Subcutaneous preadipocyte (primary cell): ENCODE measurements at places on chromosomes 1 and 21. TPM values are rescaled to one million over a fixed set of nuclear protein-coding genes. Genes with fewer than 3 reads are reported as not detected.

RNU1-1 gene
- total RNA-seq: under 0.01 TPM in 2 replicates

CD1E gene
- total RNA-seq: not detected in 2 replicates

SPRR2G gene
- total RNA-seq: not detected in 2 replicates

TTC22 gene
- not detected in 2 replicates for total RNA-seq

PTCH2 gene
- 0.20 and 0.37 TPM in 2 replicates for total RNA-seq

LRRC8D gene
- total RNA-seq: 13.2 and 23.5 TPM in 2 replicates

PTPRC gene
- total RNA-seq: not detected in 2 replicates

AADACL3 gene
- total RNA-seq: not detected in 2 replicates

TSPEAR gene
- total RNA-seq: not detected in 2 replicates

CTH gene
- total RNA-seq: 4.4 and 5.7 TPM in 2 replicates

SAMSN1 gene
- total RNA-seq: not detected in 2 replicates

HRNR gene
- total RNA-seq: not detected in 2 replicates

ADAMTS4 gene
- total RNA-seq: 1.8 and 2.9 TPM in 2 replicates

KLHDC7A gene
- total RNA-seq: not detected in 2 replicates

COL24A1 gene
- total RNA-seq: under 0.01 and 0.20 TPM in 2 replicates

KCNAB2 gene
- 2.9 and 4.1 TPM in 2 replicates for total RNA-seq

MYOG gene
- not detected in 2 replicates for total RNA-seq

CYP4Z1 gene
- not detected in 2 replicates for total RNA-seq

YARS1 gene
- 112 and 138 TPM in 2 replicates for total RNA-seq

DIRAS3 gene
- 0.78 and 1.8 TPM in 2 replicates for total RNA-seq

KCND3 gene
- under 0.01 and 0.37 TPM in 2 replicates for total RNA-seq

KCNA3 gene
- total RNA-seq: under 0.01 and 0.37 TPM in 2 replicates

ZNF648 gene
- total RNA-seq: not detected in 2 replicates

S100B gene
- total RNA-seq: not detected in 2 replicates

LY9 gene
- total RNA-seq: not detected in 2 replicates

ACTL8 gene
- 0.20 and 0.37 TPM in 2 replicates for total RNA-seq

C8A gene
- total RNA-seq: not detected in 2 replicates

CACNA1S gene
- not detected in 2 replicates for total RNA-seq

PROX1 gene
- total RNA-seq: 0.20 and 0.37 TPM in 2 replicates

TNFRSF14 gene
- total RNA-seq: 8.6 and 11.4 TPM in 2 replicates

KCNE2 gene
- not detected in 2 replicates for total RNA-seq

TNFRSF9 gene
- total RNA-seq: under 0.01 TPM in 1 of 2 replicates, not detected in the other

LCE3D gene
- total RNA-seq: not detected in 2 replicates

TMEM269 gene
- under 0.01 TPM in 1 of 2 replicates, not detected in the other for total RNA-seq

TRIM58 gene
- 0.98 and 4.0 TPM in 2 replicates for total RNA-seq

ORC1 gene
- 8.8 and 17.2 TPM in 2 replicates for total RNA-seq

STYXL2 gene
- not detected in 2 replicates for total RNA-seq

YOD1 gene
- 4.8 and 6.3 TPM in 2 replicates for total RNA-seq

KRTAP12-1 gene
- not detected in 2 replicates for total RNA-seq

ESPN gene
- not detected in 2 replicates for total RNA-seq

LHX8 gene
- total RNA-seq: not detected in 2 replicates

HEATR1 gene
- total RNA-seq: 46.7 and 79.2 TPM in 2 replicates

RPTN gene
- total RNA-seq: not detected in 2 replicates

OR2AK2 gene
- not detected in 2 replicates for total RNA-seq

UHMK1 gene
- total RNA-seq: 43.0 and 69.4 TPM in 2 replicates

RAB3B gene
- total RNA-seq: 0.73 and 4.1 TPM in 2 replicates

SLC30A10 gene
- total RNA-seq: not detected in 2 replicates

FASLG gene
- not detected in 2 replicates for total RNA-seq

KCNN3 gene
- under 0.01 TPM in 1 of 2 replicates, not detected in the other for total RNA-seq
